ENCODE measurements at places on chromosomes 11 and 22.

GRCh38 chr11:14835496-14836492 is 56.2 kb downstream of the CYP2R1 start:
- DNase-seq: no peak

GRCh38 chr11:26847459-26847858 is 125.6 kb upstream of the SLC5A12 start:
- no peak for DNase-seq

DNA sequence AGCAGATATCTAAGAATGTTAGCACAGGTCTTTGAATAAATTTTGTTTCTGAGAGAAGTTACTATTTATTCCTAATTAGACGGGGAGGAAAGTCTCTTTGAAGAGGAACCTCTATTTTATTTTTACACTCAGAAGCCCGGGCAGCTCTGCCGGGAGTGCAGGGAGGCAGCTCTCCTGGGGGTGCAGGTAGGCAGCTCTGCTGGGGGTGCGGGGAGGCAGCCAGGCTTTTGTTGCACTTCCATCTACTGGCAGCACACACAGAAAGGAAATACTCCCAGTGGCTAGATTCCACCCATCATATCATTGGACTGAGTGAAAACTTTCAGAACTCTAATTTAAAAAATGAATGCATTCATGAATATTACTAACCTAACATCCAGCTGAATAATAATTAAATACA is 24.6 kb downstream of the OR10A6 start:
- DNase-seq: no peak

DNA sequence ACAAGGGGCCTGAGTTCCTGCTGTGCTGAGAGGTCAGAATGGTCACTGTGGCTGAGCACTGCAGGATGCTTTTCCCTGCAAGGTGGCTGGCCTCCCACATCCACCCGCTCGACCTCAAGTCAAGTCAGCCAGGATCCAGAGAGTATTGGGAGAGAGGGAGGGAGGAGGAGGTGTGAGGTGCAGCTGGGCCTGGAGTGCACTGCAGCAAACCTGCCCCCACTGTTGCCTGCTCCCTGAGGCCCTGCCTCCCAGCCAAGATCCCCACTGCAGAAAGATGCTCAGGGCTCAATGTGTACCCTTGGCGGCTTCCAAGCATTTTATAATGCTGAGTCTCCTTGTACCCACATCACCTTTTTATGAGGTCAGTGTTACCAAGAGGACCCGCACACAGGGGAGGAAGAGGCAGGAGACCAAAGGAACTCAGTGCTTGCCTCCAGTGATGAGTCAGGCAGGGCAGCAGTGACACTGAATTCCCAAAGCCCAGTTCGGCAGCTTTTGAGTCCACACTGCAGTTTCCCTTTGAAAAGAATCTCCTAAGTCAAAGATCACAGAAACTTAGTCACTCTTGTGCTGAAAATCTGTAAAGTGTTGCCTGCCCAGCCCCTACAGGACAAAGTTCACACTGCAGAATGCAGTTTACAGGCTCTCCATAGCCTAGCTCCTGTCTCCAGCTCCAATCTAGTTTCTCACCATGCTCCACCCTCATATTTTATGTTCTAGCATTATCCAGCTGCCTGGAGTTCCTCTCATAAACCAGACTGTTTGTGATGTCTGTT is 3.1 kb downstream of the ENDOD1 start:
- DNase-seq: no peak

GRCh38 chr11:48043111-48043990 is 63.0 kb downstream of the PTPRJ start:
- DNase-seq: no peak

DNA sequence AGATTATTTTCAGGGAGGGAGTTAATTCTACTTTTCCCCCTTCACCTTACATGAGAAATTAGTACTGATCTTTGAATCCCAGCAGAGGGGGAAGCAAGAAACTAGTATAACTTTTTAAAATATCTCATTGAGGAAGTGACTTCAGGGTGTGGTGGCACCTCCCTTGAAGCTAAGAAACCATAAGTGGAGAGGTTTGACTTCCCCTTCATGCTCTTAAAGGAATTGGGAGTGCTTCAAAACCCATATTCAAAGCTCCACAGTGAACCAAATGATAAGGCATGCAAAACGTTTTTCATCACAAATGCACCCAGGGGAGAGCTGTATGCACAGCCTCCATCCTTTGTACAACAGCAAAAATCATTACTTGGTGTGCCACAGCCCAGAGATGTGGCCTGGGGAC is 540 bp downstream of the MS4A14 start:
- DNase-seq: no peak

DNA sequence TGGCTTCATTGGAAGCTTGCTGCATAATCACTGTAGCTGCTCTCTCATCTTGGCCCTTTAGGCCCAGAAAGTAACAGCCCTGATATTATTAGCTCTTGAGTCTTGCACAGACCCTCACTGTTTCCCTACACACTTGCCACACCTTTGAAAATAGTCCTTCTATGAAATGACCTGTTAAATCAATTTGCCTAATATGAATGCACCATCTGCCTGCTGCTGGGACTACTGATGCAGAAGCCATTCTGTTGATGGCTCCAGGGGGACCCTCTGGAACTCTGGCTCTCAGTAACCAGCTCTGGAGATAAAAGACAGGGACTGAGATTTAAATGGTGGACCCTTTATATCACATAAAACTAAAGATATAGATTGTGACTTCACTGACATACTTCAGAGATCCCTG is 14.7 kb upstream of the AMPD3 start:
- DNase-seq: no peak

DNA sequence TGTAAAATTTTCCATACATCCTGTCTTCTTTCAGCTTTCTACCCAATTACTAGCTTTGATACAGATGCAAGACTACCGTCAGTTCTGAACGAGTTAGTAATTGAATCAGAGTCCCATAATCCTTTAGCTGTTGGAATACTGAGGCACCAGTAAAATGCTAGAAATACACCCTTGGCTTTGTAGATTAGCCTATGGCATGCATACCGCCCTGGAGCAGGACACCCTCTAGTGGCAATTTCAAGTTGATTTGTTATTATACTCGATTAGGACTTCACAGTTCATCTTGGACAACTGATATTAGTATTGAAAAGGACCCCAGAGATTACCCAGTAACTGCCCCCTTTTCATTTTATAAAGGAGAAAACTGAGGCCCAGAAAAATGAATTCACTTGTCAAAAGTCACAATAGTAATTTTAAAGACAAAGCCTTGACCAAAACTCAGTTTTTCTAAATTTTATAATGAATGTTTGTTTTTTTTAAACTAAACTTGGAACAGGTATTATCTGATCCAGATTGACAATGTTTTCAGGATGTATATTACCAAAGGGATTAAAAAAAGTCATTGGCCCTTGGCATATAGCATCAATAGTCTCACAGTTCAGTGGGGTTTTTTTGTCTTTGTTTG is 72.6 kb downstream of the HIPK3 start:
- no peak for DNase-seq

DNA sequence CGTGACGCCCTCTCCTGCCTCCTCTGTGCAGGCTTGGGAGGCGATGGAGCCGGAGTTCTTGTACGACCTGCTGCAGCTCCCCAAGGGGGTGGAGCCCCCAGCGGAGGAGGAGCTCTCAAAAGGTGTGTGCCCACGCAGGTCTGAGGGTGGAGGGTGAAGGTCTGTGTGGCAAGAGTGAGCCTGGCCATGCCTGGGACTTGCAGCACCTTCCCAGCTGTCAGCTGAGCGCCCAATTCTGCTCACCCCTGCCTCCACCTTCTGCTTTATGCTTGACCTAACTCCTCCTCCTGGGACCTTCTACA is 2.5 kb downstream of the PARVG start:
- no peak for DNase-seq

- no peak for DNase-seq
These were observed 634.8 kb downstream of the BRD1 start for GRCh38 chr22:49192857-49193250.

GRCh38 chr11:12229450-12230229 is 119.2 kb downstream of the MICAL2 start:
- no peak for DNase-seq

- no peak for DNase-seq
These were observed 135.9 kb downstream of the FDX1 start for GRCh38 chr11:110565357-110566336.

DNA sequence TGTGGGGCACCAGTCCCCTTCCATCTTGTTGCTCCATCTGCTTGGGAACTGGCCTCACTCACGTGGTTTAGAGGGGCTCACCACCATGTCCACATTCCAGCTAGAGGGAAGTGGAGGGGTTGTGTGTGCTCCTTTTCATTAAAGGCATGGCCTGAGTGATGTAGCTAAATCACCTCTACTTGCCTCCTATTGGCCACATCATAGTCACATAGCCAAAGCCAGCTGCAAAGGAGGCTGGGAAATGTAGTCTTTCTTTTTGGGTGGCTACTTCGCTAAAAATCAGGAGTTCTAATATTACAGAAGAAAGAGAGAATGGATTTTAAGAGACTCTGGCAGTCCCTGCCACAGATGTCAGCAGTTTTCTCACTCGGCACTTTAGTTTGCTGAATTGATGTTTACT is 63.0 kb upstream of the ALX4 start:
- no peak for DNase-seq

DNA sequence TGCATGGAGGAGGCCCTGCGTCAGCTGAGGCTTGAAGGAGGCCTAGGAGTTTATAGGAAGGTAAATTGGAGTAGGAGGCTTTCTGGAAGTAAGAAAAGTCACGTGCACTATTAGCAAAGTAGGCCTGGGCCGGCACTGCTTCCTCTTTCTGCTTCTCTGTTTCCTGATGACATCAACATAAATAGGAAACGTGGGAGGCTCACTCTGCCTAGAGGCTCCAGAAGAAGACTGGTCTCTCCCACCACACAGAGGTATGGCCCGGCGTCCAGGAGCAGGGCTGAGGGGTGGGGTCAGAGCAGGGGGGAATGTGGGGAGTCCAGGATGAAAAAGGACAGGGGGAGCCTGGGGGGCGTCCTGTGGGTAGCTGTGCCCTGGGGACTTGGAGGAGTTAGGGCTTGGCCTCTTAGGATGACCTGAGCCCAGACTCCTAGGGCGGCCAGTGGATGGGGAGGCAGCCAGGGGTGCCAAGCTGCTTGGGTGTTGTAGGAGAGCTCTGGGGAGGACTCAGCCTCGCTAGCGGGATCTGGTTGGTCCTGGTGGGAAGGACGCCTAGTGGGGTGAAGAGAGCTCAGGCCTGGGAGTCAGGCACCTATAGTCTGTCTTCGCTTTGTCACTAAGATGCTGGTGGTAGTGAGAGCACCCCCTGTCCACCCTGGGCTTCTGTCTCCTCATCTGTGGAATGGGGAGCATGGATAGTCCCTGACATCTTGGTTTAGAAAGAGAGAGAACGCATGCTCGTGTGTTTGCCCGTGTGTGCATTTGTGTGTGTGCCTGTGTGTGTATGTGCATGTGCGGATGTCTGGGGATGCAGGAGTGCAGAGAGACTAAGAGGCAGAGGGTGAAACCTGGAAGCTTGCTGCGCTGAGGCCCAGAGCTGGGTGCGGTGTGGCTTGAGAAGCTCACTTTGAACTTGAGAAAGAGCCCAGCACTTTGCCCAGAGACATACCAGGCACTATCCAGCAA is at the start of gene CSF2RB:
Gene CSF2RB, plus strand, starts transcription at position 202 of the 963 bp plus-strand sequence. CDS start 8,580 bp downstream, outside the sequence.
- no peak for DNase-seq

- no peak for DNase-seq
These were observed 84.0 kb downstream of the GGTLC2 start for GRCh38 chr22:22728382-22728781.

DNA sequence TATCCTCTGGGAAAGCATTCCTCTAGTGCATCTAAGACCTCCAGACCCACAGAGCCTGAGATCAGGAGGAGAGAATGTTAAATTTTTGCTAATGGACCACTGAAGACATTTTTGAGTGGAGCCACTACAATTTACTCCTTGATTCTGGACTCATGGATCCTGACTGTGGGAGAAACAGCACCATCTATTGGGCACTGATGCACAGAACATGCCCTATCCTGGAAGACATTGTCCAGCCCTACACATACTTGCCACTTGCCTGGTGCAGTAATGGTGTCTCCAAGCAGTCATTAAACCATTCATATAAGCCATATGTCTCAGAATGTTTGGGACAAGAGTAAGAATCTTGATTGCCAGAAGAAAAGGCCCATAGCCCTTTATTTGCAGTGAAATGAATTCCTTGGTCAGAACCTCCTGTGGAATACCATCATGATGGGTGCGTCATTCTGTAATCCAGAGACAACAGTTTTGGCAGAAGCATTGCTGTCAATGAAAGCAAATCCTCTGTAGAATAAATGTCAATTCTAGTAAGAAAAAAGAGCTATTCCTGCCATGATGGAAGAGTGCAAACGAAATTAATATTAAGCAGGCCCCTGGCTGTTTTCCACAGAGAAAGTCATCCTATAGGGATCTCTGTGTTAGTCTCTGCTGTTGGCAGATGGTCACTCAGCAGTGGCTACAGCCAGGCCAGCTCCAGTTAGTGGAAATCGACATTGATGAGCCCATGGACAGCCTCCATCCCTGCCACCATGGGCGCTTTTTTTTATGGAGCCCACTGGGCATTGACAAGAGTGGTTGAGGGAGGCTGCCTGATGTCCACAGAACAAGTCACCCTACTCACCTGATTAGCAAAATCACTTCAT is 43.5 kb downstream of the GGTLC2 start:
- DNase-seq: no peak

DNA sequence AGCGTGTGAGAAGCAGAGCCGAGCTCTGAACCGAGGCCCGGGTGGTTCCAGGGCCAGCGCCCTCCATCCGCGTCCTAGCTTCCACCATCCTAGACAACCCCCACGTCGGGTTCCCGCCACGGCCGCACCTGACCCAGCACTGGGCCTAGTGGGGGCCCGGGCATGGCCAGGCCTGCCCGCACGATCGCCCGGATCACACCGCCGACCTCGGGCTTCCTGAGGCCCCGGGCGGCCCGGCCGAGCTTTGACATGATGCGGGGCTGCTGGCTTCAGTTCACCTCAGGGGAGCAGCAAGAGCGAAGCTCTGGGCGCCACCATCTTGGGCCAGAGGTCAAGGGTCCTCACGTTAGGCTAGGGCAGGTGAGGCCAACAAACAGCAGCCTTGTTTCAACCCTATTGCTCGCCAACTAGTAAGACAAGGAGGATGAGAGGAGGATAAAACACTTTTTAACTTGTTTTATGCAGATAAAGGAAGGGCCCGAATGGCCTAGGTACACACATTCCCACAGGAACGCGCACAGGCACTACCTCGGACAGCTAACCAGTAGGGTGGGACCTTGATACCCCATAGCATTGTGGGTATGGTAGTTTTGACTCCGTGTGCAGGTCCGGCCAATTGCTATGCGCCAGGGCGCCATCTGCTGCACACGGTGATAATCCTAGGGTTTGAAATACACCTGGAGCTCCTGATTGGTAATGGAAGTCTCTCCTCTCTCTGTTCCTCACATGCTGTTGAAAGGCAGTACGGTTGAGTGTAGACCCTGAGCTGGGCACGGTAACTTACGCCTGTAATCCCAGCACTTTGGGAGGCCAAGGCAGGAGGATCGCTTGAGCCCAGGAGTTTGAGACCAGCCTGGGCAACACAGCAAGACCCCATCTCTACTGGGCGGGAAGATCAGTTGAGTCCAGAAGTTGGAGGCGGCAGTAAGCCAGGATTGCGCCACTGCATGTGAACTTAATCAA is at the start of gene MRPL11:
Gene MRPL11, minus strand, starts transcription at position 345 of the 963 bp plus-strand sequence. Its CDS starts 94 bp downstream, at position 251.
- peak; percentile 94 for DNase-seq
